Activated T-cell treated with anti-CD3 and anti-CD28 coated beads, Interleukin-2, amount 50 U/mL, for 4 hours (primary cell): ENCODE measurements at places on chromosomes 7 and 10.

- no peak for DNase-seq
These were observed 220.3 kb downstream of the PHTF2 start for GRCh38 chr7:78018641-78019446.

DNA sequence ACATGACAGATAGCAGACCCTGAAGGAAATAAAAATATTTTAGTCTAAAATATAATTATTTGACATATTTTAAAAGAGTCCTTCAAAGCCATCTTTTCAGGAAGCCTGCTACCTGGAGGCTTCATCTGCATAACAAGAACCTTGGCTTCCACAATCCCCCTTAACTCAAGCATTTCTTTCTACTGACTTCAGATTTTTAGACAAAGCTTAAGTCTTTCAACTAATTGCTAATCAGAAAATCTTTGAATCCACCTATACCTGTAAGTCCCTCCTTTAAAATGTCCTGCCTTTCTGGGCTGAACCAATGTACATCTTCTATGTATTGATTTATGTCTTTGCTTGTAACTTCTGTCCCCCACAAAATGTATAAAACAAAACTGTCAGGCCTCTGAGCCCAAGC lies 23.5 kb upstream of the PRF1 start:
- no peak for DNase-seq

- no peak for DNase-seq
These were observed 19.7 kb downstream of the UBTD1 start for GRCh38 chr10:97518301-97519043.

DNA sequence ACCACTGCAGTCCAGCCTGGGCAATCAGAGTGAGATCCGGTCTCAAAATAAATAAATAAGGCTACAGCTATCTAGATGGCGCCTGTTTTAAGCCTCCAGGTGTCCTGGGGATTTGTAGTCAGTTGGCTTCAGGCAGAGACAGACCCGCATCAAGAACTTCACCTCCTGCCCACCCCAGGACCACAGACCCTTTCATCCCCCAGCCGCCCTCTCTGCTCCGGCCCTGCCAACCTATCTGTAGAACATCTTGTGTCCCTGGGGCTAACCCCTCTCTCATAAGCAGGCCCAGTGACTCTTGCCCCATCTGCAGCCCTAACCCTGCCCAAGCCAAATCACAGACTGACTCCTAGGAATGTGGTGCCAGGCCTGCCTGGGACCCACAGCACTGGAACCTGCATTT lies 17.9 kb downstream of the PDIA4 start:
- DNase-seq: no peak

- DNase-seq: no peak
These were observed 130.7 kb downstream of the SAMD9 start for GRCh38 chr7:92987095-92987494.

DNA sequence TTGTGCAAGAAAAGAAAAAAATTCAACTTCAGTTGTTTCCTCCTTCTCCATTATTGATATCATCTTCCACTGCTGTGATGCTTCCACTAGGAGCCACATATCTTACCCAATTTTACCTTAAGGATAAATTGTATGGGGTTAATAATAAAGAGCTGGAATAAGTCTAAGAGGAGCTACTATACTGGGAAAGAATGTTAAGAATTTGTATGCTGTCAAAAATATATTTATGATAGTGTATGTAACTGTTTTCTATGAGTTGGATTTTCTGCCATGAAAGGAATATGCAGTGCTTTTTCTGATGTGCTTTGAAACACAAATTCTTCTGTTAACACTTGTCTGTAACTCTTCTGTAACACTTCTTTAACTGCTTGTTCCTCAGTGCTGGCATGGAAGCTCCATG lies 219.1 kb downstream of the VTI1A start:
- no peak for DNase-seq

DNA sequence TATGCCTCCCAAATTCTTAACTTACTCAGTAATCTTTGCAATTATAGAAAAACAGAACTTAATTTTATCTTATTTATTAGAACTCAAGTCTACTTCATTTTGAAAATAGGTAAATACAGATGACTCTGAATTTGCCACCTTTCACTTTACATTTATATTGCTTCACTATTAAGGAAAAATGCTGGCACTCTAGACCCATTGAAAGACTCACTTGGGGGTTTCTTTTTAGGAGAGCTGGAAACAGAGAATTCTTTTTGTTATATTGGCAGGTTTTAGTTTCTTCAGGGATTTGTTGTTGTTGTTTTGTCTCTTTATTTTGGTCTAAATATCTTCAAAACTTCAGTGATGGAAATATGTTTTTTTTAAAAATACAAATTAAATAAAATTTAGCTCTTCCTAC lies 111.1 kb downstream of the RUNDC3B start:
- no peak for DNase-seq
